Astrocyte of the hippocampus (primary cell): ENCODE measurements at places on chromosomes 6 and 20.

DNA sequence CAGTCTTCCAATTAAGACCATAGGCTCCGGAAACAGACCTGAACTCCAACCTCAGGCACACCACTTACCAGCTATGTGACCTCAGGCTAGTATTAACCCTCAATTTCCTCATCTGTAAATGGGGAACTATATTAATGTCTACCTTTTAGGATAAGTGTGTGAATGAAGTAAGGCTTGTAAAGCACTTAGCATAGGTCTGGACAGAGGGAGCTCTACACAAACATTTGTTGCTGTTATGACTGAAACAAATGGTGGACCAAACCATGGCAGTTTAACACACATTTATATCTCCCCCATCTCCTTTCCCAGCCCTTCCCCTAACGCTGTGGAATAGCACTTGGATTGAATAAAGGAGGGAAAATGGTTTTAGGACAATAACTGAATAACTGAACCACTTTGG lies 48.7 kb downstream of the TSHZ2 start:
- DNase-seq: no peak

DNA sequence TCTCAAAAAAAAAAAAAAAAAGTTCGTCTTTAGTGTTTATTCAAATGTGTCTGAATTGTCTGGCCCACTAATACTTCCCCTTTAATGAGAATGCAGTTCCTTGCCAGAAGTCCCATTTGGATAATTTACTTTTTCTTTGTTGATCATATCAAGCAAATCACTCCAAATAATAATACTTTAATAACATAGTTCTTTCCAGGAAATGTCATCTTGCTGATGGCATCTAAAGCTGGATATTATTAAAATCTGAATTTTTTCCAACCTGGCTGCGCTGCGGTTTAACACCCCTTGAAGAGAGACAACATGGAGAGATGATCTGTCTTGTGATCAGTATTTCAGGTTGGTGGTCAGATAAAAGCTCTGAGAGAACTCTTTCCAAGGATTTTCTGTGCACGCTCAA lies 111.2 kb upstream of the CNKSR3 start:
- no peak for DNase-seq

- no peak for DNase-seq
These were observed 3.5 kb upstream of the REV3L start for GRCh38 chr6:111486475-111486874.

- DNase-seq: no peak
These were observed 394.5 kb upstream of the SLC35B3 start for GRCh38 chr6:8829796-8830195.

GRCh38 chr6:106527117-106527516 lies 102.2 kb downstream of the RTN4IP1 start:
- DNase-seq: no peak

- DNase-seq: no peak
These were observed 73.9 kb downstream of the F13A1 start for GRCh38 chr6:6246544-6246943.

DNA sequence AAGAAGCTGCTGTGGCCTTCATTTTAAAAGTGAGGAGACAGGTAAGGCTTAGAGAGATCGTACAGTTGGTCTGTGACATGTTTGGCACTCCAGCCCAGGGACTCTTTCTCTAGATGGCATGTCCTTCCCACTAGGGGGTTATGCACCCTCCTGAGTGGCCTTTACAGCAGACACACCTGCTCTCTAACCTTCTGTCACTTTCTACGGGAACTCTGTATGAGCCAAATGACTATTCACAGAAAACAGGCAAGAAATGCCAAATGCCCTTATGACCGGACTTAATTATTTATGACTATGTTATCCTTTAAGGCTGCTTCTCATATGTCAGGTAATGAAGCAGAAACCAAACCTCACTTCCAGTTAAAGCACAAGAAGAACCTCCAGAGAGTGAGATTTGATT lies 91.2 kb downstream of the MAP3K5 start:
- no peak for DNase-seq

DNA sequence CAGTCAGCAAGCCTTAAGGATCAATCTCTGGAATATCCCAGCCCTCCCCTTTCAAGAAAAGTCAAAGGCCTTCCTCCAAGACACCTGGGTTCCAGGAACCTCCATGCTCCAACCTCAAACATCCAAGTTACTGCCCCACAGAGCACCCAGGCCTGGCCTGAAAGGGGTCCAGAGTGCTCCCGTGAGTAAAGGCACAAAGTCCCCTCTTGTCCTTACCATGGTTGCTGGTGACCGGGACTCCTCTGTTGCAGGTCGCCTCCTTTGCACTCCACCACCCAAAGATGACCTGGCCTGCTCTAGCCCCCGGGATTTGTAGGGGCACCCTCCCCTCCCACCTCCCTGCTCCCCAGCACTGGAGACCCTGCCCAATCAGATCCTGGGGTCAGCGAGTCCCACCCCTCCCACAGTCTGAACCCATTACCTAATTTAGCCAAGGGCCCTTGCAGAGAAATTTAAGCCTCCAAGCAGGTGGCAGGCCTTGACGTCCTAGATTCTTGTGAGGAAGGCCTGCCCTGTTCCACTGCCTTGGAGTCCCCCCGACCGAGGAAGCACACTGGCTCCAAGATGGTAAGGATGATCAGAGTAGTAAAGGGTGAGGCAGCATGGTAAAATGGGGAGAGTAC lies at the start of gene TNNC2:
Gene TNNC2 (minus strand): TSS at position 283 of the 623 bp plus-strand sequence. CDS start 64 bp downstream, at position 219.
- DNase-seq: no peak

DNA sequence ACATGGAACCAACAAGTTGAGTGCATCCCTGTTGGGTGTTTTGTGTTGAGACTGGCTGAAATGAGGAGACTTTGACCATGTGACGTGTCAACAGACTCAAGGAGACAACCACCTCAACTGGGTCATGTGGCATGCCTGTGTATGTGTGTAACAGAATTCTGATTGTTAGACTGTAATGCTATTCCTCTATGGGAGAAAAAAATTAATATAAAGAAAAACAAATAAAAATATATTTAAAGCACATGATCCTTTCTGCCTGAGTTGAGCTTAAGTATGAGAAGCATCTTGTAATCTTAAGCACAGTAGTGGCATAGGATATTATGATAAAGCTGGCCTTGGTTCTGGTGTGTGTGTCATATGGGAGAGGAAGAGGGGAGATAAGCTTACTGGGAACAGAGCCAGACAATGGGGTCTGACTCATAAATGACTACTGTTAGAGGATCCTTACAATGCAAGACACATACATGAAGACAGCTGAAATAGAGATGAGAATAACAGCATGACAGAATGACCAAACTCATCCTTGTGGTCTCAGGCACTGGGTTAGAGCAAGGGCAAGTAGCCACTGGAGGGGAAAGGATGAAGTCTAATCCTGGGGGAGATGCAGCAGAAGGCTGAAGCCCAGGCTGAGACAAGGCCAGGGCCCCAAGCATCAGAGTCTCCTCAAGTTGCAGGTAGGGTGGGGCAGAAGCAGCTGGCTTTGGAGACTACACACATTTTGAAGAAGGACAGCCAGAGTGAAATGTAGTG lies 9.2 kb downstream of the TP53INP2 start:
- DNase-seq: peak; percentile 92

DNA sequence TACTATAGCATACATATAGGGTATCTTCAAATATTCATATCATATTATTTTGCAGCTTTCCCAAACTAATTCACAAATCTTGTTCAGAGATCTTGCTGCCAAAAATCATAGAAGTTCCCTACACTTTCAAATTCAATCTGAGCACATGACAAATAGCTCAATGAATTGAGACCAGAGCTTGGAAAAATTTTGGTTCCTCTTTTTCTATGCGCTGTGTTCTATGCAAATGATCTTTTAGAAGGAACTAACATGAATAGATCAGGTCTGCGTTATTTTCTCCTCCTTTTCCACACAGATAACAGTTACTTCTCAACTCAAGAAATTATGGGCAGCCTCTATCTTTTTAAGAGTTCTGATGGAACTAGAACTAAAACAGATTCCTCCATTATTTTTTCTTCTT lies 316.3 kb downstream of the ARHGAP18 start:
- no peak for DNase-seq

DNA sequence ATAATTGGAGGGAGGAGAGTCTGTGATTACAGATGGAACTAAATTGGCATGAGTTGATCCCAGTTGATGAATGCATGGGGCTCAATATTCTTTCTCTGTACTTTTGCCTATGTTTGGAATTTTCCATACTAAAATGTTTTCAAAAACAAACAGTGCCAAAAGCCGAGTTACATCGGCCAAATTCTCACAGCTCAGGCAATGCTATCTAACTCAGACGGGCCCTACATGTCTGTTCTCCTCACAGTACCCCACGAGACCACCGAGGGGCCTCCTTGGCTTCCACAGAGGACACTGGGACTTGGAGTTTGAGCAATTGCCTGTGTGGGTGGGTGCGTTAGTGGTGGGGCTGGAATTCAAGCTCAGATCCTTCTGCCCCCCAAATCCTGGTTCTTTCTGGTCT lies 413.2 kb downstream of the CDH26 start:
- DNase-seq: no peak

DNA sequence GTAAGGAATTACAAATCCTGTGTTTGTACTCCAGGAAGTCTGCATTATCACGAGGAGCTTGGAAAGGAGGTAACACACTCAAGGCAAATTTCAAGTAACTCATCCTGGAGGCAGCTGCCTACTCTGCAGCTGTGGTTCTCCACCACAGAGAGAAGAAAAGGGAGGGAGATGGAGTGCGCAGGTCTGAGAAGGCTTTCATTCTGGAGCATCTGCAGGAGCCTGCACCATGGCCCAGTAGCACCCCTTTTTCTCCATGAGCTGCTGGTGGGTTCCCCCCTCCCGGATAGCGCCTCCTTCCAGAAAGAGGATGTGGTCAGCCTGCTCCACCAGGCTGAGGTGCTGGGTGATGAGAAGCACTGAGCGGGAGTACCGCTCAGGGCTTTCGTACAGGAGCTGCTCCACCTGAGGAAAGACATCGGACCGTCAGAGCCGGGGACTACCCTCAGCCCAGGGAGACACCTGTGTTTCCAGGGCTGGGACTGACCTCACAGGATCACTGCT lies 1.6 kb upstream of the PSMB8 start:
- DNase-seq: no peak
